Frontal cortex (tissue), 4 donors: ENCODE measurements at places on chromosomes 1 and 21.

- no peak for DNase-seq
These were observed 5.7 kb downstream of the EPHX1 start for GRCh38 chr1:225815526-225816178.

DNA sequence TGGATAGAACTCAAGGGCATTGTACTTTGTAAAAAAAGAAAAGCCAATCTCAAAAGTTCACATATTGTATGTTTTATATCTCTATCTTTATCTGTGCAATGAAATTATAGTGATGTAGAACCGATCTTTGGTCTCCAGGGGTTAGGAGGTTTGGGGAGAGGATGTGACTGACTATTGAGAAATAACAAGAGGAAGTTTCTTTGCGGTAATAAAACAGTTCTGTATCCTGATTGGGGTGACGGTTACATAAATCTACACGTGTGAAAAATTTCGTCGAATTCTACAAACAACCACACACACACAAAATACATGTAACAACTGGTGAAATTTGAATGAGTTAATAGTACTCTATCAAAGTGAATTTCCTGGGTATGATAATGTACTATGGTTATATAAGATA, 10.6 kb upstream of the OR2T33 start:
- no peak for DNase-seq

DNA sequence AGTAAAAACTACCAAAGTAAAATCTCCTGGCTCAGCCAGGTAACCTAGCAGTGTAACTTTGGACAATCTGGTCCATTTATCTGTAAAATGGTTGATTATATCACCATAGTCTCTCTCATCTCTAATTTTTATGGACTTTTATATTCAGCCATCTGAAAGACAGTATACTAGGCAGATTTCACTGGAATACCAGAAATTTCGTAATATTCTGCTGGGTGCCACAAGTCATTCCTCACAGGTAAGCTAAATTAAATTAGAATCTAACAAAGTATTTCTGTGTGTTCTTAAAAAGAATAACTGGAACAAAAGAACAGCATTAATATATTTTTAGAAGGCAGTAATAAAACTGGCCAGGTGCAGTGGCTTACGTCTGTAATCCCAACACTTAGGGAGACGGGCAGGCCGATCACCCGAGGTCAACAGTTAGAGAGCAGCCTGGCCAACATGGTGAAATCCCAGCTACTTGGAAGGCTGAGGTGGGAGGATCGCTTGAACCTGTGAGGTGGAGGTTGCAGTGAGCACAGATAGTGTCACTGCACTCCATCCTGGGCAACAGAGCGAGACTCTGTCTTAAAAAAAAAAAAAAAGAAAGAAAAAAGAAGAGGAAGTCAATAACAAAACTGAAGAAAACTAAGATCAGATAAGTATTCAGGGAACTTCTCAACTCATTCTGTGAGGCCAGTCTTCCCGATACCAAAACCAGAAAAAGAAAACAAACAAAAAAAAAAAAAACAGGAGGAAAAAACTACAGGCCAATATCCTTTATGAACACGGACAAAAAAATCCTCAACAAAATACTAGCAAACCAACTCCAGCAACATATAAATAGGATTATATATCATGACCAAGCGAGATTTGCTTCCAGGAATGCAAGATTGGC, 35.9 kb downstream of the PIK3R3 start:
- no peak for DNase-seq

DNA sequence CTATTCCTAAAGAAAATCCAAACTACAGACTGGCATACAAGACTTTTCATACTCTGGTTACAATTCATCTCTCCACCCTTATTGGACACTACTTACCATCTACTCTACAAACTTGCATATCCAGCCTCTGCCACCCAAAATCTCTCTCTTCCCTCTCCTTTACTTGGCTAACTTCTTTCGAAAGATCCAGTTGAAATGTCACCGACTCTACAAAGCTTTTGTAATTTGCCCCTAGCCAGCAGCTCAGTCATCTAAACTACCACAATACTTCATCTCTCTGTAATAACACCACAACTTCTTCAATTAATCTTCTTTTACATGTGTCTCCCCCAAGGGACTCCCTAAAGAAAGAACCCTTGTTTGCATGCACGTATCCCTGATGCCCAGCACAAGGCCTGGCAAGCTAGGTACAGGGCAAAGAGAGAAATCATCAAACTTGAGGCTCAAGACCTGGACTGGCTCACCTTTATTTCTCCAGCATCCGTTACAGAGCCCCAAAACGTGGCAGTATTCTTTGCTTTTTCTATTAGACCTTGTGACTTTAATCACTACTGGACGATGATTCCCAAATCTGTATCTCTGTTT, 2.7 kb downstream of the ZBTB21 start:
- no peak for DNase-seq

GRCh38 chr1:11156441-11156840, 32.7 kb upstream of the ANGPTL7 start:
- DNase-seq: no peak

DNA sequence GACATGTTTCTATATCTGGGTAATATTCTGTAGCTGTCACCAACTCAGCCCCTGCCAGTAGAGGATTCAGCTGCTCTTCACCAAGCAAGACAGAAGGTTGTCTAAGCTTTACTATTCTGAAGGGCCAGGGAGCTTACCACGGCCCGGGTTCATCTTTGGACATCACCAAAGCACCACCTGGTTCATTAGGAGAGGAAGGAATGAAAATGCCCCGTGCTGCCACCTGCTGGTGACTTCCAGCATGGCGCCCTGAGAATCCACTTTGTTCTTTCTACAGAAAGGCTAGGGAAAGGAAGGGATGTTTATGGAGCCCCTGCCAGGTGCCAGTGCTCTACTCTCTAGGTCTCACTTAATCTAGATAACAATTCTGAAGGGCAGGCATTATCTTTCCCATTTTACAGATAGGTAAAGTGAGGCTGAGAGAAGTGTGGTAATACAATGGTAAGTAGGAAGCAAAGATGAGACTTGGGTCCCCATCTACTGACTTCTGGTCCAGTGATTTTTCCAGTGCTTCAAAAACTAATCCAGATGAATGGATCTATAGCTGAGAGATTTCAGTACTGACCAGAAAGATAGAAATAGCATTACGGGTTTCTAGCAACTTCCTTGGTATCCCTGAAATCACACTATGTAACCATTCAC, 79.5 kb downstream of the BEND5 start:
- DNase-seq: no peak

GRCh38 chr1:7105269-7105668, 320.0 kb downstream of the CAMTA1 start:
- DNase-seq: no peak
